Muscle of leg (tissue), 16 donors: ENCODE measurements at places on chromosomes 4 and X. TPM values are rescaled to one million over a fixed set of nuclear protein-coding genes. Genes with fewer than 3 reads are reported as not detected.

DNA sequence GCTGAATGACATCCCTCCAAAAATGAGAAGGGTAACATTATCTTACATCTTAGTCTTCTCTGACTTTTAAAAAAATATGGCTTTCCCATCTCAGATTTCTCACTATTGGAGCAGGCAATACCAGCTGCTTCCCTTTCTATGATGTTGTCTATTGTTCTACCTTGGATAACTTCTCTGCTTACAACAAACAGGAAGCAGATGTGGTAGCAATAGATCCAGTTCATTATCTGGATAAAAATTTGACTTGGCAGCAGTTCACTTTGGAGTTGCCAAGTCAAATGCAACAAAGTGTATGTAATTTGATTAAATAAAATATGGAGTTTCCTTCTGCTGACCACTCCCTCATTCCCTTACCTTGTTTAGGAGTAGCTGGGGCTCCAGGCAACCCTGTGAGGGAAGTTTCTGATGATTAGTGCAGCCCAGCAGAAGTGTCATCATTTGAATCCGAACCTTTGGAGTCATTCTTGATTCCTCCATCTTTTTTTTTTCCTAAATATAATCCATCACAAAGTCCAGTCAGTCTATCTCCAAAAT, 72.0 kb upstream of the GPRIN3 start:
- H3K4me1 ChIP-seq: no peaks in the 10 kb centered on the region
- H3K27ac ChIP-seq: no peak overlapping the region
- DNase-seq: peak; percentile 44

GRCh38 chrX:151852294-151852693, 60.4 kb upstream of the MAGEA4 start:
- peaks cover 7% of the 10 kb centered on the region for H3K27me3 ChIP-seq
- H3K4me1 ChIP-seq: no peaks in the 10 kb centered on the region
- H3K36me3 ChIP-seq: no peaks in the 10 kb centered on the region
- no peak overlapping the region for H3K4me3 ChIP-seq

DNA sequence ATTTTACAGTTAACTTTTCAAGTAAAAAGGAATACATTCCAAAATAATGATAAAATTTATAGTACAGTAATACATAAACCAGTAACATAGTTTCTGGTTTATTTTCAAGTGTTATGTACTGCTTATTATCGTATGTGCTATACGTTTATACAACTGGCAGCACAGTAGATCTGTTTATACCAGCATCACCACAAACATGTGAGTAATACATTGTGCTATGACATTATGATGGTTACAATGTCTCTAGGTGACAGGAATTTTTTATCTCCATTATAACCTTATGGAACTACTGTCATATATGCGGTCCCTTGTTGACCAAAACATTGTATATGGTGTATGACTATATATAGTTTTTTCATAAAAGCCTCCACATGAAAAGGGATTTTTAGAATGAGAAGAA, 256.9 kb downstream of the ANKRD50 start:
- no peak overlapping the region for H3K27ac ChIP-seq
- no peaks in the 10 kb centered on the region for H3K36me3 ChIP-seq
- DNase-seq: no peak
- no peaks in the 10 kb centered on the region for H3K27me3 ChIP-seq
- H3K4me1 ChIP-seq: peaks cover 2% of the 10 kb centered on the region

P2RY4 gene
- 0.09 TPM for total RNA-seq
